ENCODE measurements at places on chromosomes 12 and 14.

- DNase-seq: no peak
Observed at GRCh38 chr12:42296503-42297109, 29.3 kb downstream of the ZCRB1 start.

- DNase-seq: no peak
Observed at GRCh38 chr14:74505831-74506230, 12.3 kb downstream of the ISCA2 start.

DNA sequence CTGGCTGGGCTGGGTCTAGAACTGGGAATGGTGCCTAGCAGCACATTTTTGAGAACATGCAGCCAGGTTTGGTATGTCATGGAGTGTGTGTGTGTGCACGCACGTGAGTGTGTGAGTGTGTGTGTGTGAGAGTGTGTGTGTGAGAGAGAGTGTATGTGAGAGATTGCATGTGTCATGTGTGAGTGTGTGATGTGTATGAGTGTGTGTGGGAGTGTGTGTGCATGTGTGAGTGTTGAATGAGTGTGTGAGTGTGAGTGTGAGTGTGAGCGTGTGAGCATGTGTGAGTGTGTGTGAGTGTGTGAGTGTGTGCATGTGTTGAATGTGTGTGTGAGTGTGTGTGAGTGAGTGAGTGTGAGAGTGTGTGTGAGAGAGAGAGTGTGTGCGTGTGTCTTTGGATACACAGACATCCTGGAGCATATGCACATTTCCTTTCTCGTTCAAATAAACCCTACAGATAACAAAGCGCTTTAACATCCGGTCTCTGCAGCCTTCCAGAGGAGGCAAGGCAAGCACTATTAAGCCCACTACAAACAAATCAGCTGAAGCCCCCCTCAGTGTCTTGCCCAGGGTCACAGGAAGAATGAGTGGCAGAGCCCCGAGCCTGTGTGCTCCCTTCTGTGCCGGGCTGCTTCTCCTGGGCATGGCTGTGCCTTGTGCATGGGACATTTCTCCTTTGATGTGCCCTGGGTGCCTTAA lies 108.7 kb upstream of the ETV6 start:
- no peak for DNase-seq

- DNase-seq: no peak
Observed at GRCh38 chr12:12456637-12457036, 99.8 kb downstream of the BORCS5 start.

- DNase-seq: no peak
Observed at GRCh38 chr12:57852200-57852599, 5.7 kb upstream of the CTDSP2 start.

GRCh38 chr14:49879646-49880204 lies 13.2 kb upstream of the ARF6 start:
- no peak for DNase-seq

DNA sequence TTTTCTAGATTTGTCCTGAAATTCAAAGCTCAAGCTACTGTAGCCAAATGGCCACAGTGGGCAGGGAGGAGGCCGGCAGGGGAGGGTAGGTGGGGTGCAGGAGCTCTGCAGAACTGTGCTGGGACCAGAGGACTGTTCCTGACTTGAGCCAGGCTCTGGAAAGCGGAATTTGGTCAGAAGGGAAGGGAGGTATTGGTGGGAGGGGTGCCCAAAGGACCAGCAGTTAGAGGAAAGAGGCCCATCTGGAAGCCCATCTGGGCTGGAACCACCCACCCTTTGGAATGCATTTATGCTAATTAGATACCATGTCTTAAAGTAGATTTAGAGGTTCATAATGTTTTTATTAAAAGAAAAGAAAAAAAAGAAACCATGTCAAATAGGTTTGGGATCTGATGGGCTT lies 24.5 kb upstream of the JPH4 start:
- no peak for DNase-seq

DNA sequence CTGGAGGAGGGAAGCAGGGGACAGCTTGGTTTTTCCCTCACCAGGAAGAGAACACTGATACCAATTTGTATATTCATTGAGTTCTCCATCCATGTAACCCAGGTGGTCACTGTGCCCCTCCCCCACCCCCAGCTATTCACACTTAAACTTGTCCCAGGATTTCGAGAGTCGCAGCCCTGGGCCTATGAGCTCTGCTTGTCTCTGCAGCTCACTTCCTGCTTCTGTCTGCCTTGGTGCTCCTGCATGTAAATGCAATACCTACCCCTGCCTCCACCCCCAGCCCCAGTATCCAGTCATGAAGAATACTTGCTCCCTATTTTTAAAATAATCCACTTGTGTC lies 452.2 kb downstream of the BCL11B start:
- no peak for DNase-seq

- DNase-seq: no peak
Observed at GRCh38 chr12:1539135-1539534, 55.2 kb downstream of the FBXL14 start.

- no peak for DNase-seq
Observed at GRCh38 chr14:100022772-100023451, 42.3 kb upstream of the EVL start.

DNA sequence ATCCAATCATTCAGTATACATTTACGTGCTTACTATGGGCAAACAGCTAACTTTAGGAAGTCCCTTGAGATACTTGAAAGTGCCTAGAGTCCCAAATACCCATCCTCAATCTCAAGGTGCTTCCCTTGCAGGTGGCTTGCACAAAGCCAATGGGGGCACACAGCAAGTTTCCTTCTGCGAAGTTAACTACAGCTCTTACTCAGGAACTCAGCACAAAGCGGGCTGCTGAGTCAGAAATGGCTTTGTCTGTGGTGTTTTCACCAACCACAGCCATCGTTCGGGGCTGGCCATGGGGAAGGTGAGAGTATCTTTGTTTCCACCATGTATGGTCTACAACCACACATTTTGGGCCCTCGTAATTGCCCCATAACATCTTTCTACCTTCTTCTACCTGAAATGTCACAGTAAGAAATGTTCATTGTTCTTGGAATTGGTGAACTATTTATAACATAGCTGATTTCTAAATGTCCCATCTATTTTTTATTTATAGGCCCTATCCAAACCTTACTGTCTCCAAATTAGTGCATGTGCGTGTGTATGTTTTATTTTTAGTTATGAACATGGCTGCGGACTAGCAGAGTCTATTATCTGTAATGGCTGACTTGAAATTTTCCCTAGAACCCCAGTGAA lies 13.9 kb downstream of the MFAP5 start:
- peak; percentile 24 for DNase-seq

DNA sequence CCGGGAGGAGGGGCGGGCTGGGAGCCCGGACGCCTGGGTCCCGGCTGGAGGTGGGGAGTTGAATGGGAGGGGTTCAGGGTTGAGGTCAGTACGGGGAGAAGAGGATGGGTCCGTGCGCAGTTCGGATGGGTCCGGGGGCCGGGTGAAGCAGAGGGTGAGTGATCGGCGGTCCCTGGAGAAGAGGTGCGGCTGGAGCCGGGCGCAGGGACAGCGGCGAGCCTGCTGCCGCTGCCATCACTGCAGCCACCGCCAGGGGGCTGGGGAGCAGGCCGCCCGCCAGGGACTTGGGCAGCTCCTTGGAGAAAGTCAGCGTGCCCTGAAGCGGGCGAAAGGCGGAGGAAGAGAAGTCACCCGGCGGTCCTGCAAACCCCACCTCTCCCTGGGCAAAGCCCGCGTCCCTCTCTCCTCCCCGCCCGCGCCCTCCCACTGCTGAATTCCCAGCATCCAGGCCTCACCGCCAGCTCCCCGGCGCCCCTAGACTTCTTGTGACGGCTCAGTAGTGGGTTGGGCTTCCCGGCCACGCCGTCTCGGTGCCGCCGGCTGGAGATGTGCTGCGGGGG lies 6.0 kb upstream of the GPR84 start:
- DNase-seq: no peak

GRCh38 chr12:130715998-130716968 lies at the start of gene RIMBP2:
Gene RIMBP2, minus strand, starts transcription at chr12:130716299. Its CDS starts 237,286 bp downstream, at chr12:130479013.
- DNase-seq: no peak

GRCh38 chr12:121061831-121062230 lies 22.8 kb upstream of the OASL start:
- no peak for DNase-seq

DNA sequence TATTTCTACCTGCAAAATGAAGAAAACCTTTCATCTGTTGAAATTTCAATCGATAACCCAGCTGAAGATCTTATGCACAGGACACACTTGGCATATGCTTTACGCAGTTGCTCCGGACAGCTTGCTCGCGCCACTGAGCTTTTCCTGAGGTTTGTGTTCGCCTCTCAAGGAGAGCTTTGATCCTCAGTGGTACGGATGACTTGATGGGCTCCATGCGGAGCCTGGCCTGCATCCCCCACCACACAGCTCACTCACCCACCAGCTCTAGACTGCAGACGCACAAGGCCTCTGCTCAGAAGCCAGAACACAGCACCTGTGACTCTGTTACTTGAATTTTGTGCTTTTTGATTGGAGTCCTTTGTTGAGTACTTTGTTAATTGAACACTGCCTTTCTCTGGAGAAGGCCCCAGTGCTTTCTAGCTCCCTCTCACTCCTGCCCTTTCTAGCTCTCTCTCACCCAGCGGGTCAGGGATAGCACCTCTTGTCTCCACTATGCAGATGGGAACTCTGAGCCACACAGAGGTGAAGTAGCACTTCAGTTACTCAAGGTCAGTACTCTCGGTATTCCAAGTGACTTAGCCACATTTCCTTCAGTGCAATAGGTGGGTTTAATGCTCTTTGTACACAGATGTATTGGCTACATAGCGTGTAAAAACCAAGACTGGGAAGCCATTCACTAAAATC lies 52.1 kb downstream of the TBC1D30 start:
- no peak for DNase-seq

GRCh38 chr12:57837864-57838562 lies 8.5 kb downstream of the CTDSP2 start:
- no peak for DNase-seq

DNA sequence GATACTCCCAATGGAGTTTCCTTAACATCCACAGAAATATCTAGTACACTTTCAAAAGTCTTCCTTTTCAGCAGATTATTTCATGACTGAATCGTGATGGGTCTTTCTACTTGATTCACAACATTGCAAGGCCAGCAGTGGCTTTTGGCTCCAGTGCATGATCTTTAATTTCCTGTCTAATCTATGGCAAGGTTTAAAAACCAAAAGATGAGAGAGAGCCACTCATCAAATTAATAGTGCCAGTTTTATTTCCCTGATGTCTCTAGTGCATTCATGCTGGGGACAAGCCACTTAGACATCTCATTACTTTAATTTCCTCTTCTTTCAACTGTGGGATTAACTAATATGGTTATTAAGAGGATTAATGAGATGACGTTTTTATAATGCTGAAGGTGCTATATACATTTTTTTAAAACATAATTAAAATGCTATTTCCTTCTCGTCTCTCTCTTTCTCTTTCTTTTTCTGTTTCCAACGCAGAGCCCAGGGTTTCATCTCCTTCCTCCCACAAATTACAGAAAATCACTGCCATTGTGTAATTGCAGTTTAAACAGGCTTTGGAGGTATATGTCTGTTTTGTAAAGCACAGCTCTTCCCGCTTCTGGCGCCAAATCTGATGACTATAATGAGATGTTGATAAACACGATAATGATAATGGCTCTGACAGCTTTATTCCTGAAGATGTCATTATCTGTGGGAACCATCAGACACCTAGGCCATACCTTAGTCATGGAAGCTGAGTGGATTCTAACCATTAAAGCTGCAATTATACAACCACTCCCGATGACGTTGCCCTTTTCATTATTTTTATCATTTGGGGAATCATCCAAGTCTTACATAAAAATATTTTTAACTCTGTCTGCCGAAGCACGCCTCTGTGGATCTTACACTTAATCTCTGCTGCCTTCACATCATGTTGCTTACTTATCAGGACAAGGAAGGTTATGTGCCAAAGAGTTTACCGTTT lies 103.1 kb upstream of the PPM1H start:
- DNase-seq: no peak

GRCh38 chr12:82968631-82969367 lies 282.1 kb downstream of the TMTC2 start:
- no peak for DNase-seq

DNA sequence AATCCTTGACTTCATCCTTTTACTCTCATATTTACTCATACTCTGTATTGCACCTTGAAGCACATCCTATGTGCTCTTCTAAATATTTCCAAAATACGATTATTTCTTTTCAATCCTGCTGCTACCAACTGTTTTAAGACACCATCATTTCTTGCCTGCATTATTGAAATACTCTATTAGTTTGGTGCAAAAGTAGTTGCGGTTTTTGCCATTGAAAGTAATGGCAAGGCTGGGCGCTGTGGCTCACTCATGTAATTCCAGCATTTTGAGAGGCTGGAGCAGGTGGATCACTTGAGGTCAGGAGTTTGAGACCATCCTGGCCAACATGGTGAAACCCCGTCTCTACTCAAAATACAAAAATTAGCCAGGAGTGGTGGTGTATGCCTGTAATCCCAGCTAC lies 412.5 kb downstream of the KCNH5 start:
- DNase-seq: no peak

GRCh38 chr12:26275313-26276131 lies 80.1 kb downstream of the SSPN start:
- no peak for DNase-seq

GRCh38 chr14:61444215-61444768 lies 122.9 kb downstream of the PRKCH start:
- no peak for DNase-seq

GRCh38 chr12:51890133-51890464 lies 2.2 kb downstream of the ANKRD33 start:
- no peak for DNase-seq

DNA sequence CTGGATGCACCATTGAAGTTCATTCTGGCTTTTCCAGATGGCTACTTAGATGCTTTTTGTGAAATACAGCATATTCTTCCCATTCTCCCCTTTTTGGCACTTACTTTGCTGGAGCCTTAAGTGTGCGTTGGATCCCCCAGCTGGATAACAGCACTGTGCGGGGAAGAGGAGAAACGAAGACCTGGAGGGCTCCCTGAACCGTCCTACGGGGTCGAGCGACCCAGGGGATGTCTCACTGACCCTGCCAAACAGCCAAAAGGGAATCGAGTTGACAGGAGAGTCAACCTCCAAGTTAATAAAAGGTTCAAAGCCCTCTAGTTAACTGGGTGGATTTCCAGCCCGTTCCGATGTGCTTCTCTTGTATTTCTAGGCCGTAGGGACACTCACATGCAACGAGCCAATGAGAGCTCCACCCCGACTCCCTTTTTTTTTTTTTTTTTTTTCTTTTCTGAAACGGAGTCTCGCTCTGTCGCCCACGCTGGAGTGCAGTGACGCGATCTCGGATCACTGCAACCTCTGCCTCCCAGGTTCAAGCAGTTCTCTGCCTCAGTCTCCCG lies 1.0 kb upstream of the CAMKK2 start:
- peak; percentile 55 for DNase-seq

GRCh38 chr12:863285-863684 lies 86.2 kb downstream of the RAD52 start:
- DNase-seq: no peak

DNA sequence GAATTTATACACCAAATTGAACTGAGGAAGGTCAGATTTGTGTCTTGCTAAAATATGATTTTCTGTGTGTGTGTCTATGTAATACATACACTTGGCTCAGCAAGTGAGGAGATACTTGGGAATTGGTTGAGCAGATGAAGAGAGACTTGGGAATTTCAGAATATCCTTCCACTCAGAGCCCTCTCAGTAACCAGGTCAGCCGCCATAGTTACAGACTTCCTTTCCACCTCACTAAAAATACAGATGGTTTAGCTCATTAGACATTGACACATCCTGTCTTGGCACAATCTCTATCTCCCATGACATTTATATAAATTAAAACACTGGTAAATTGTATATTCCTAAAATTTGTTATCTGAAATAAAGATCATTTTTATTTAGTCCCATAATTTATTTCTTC lies 15.9 kb downstream of the PIK3C2G start:
- DNase-seq: no peak
